Mammary epithelial cell (primary cell): ENCODE measurements at places on chromosomes 1 and 21. TPM values are rescaled to one million over a fixed set of nuclear protein-coding genes. Genes with fewer than 3 reads are reported as not detected.

DNA sequence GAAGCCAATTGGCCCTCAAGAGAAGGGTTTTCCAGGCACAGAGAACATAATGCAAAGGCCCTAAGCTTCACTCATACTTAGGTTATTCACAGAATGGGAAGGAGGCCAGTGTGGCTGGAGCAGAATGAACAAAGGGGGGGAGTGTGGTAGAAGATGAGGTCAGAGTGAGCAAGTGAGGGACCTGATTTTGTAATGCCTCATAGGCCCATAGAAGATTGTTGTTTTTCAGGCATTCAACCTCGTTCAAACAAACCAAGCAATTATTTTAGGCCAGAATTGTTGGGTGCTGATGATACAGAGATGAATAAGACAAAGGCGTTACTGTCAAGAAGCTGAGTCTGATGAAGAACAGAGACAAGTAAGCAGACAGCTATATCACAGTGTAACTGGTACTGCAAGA lies 54.5 kb upstream of the RAP1A start:
- DNase-seq, result peak; percentile 96

GRCh38 chr1:101723415-101723814 lies 273.3 kb downstream of the OLFM3 start:
- no peak for DNase-seq

DNA sequence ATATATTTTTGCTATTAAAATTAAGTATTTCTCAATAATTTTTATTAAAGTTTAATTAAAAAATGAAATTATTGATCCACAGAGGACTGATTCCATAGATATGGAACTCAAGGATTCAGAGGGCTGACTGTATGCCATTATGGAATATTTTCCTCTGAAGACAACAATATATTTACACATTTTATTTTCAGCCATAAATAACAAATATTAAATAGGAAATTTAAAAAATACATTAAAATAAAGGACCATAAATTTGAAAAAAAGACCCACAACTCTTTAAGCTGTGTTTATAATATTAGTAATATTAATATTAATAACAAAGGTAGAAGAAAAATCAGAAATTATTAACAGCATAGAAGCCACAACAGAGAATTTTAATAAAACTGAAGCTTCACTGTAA lies 18.2 kb downstream of the RGS13 start:
- no peak for DNase-seq

DNA sequence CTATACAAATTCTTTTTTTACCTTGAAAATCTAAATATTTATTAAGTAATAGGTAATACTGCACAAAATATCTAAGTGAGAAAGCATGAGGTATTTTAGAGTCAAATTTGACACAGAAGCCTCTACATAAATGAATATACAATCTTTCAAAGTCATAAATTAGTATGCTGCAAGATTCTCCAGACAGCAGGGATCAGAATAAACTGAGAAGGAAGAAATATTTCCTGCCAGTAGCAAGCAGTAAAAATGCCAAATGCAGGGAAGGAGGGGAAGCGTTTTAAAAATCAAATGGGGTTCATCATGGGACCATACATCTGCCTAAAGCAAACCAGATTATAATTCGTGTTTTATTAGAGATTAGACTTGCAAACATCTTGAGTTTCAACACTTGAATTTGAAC lies 18.9 kb downstream of the COLGALT2 start:
- DNase-seq, result no peak

Gene CTBS
- 10.5 TPM for polyA plus RNA-seq

- no peak for DNase-seq
These were observed 1252.1 kb downstream of the NCAM2 start for GRCh38 chr21:22250355-22250754.

Gene RNU1-1
- not detected for polyA plus RNA-seq

DNA sequence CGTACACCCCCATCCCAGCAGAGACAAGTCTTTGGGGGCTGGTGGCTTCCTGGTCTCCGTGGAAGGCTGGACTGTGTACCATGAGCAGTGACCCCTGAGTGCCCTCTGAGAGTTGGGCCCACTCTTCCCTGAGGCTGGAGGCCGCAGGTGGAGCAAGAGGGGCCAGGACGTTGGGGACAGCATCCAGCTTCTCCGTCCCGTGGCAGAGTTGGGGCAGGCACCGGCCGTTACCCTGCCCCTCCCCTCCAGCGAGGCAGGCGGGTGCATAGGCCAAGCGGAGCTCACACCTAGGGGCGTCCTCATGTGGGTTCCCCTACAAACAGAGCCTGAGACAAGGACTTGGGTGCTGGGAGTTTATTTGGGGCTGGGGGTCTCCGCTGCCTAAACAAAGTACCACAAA lies 14.0 kb downstream of the GABRD start:
- DNase-seq, result no peak
